Hindlimb muscle (tissue), 1 donor: ENCODE measurements at places on chromosomes 5 and 9. TPM values are rescaled to one million over a fixed set of nuclear protein-coding genes. Genes with fewer than 3 reads are reported as not detected.
A peak's percentile ranks its signal among the peaks of the same experiment; 100 is the strongest.

FAM221B gene
- 0.35 TPM for polyA plus RNA-seq

MAMDC2 gene
- polyA plus RNA-seq, result 5.4 TPM

CATSPER3 gene
- polyA plus RNA-seq, result 0.93 TPM

PHF24 gene
- polyA plus RNA-seq, result 0.23 TPM

FBXL7 gene
- 23.7 TPM for polyA plus RNA-seq

SLC36A3 gene
- not detected for polyA plus RNA-seq

IFNK gene
- polyA plus RNA-seq, result not detected

SMIM27 gene
- polyA plus RNA-seq, result 10.7 TPM

PRELID1 gene
- polyA plus RNA-seq, result 79.7 TPM

CLIC3 gene
- 0.54 TPM for polyA plus RNA-seq

LCN2 gene
- polyA plus RNA-seq, result 1.1 TPM

EXD3 gene
- 16.6 TPM for polyA plus RNA-seq

PCDHGA2 gene
- 2.1 TPM for polyA plus RNA-seq

ADAMTSL2 gene
- polyA plus RNA-seq, result 4.0 TPM

PIK3R1 gene
- 60.0 TPM for polyA plus RNA-seq

PRRX2 gene
- 2.9 TPM for polyA plus RNA-seq

SLC45A2 gene
- polyA plus RNA-seq, result 0.65 TPM

CCDC192 gene
- polyA plus RNA-seq, result 0.88 TPM

PCDHA4 gene
- polyA plus RNA-seq, result 0.12 TPM

DNA sequence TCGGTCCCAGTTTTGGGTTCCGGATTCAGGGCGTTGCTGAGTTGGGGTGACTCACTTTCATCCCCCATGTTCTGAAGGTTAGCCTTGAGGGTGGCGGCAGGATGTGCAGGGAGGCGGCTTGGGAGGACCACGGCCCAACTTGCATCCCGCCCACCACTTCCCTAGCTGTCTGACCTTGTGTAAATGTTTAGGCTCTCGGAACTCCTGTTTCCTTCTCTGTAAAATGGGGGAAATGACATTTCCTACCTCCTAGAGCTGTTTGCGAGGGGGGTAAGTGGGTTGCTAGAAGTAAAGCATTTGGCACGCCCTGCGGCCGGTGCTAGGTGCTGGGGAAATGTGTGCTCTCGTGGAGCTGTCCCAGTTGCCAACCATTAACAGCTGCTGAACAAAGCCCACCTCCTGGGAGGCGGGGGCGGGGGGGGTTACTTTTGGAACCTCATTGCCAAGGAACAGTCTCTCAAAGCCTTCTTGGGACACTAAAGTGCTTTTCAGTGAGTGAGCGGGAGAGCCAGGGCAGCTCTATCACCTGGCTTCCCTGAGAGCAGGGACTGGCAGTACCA, 27.5 kb downstream of the PTGES2 start:
- no peak for DNase-seq

- DNase-seq, result no peak
These were observed 58.7 kb downstream of the RXRA start for GRCh38 chr9:134384811-134385479.

GRCh38 chr9:129031514-129031913, 3.4 kb upstream of the SH3GLB2 start:
- DNase-seq, result no peak

- DNase-seq, result no peak
These were observed 108.9 kb downstream of the F2RL2 start for GRCh38 chr5:76514292-76514691.

GRCh38 chr9:16571127-16571802, 299.2 kb downstream of the BNC2 start:
- peak; percentile 26 for DNase-seq

DNA sequence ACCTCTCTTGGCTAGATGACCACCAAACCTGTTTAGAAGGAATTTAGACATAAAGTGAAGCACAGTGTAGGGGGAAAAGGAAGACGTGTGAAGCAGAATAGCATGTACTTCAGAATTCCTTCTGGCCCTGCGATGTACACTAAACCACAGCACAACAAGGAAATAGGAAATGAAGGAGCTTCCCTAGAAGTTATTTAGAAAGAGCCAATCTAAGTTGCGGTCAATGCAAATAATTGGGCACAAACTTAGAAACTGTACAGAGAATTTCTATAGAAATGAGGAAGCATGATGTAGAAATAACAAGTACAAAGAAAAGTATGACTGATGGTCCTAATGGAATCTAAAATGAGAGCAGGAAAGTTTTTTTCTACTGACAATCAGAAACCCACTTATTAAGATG, 41.5 kb downstream of the ANKRD55 start:
- DNase-seq, result no peak

GRCh38 chr5:126948453-126948852, 81.9 kb downstream of the MARCHF3 start:
- DNase-seq, result no peak

GRCh38 chr9:120464176-120464886, 115.6 kb downstream of the CDK5RAP2 start:
- DNase-seq, result no peak

- DNase-seq, result no peak
These were observed 5.1 kb upstream of the FBXO38 start for GRCh38 chr5:148378670-148379069.

GRCh38 chr5:39475881-39476842, 51.4 kb upstream of the DAB2 start:
- DNase-seq, result no peak

DNA sequence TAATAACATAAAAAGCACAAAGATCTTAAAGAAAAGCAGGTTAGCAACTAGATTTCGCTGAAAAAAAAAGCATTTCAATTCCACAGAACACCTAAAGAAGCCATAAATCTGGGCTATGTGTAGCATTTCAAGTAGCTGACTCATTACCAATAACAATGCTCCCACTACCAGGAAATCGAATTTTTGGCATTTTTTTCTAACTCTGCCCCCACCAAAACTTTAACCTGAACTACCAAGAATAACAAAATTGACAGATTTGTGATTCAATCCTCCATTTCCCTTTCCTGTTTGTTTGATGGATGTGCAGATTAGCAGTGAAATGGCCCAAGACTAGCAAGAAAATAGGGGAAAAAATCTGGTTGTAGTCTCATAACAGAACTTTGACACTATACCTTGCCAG, 180.2 kb downstream of the RASEF start:
- DNase-seq, result no peak

DNA sequence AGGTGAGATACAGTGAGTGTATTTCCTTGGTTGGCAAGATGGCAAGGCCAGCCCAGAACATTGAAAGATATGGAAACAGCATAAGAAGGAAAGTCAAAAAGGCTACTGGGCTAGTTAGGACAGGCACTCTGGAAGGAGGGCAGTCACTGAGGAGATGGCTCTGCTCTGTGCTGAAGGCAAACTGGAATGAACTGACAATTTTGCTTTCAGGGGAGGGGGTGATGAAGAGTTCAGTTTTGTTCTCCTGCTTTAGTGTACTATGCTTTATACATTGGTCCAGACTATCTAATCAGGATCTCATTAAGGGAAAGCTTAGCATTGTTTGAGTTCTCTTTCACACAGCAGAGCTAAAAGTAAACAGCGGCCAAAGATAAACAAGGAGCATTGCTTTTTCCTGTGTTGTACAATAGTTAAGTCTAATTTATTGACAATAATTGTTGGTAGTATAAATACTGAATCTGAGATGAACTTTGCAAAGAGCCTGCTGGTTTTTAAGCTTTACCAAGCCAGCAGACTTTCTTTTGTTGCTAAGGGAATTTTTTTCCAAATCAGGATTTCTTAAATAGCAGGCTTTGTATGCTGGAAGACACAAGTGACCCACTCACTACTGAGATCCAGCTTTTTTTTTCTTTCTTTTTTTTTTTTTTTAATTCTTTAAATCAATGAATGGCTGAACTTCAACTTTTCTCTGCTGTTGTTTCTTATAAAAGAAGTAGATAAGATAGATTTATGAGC, 355.5 kb downstream of the ARRDC3 start:
- no peak for DNase-seq

- no peak for DNase-seq
These were observed 569.5 kb upstream of the WWC1 start for GRCh38 chr5:167721926-167722440.

- DNase-seq, result no peak
These were observed 77.2 kb downstream of the ZNF608 start for GRCh38 chr5:124669300-124669648.

GRCh38 chr9:107178293-107178692, 104.8 kb upstream of the RAD23B start:
- DNase-seq, result no peak

- DNase-seq, result no peak
These were observed 7.4 kb downstream of the CDK9 start for GRCh38 chr9:127793093-127793708.

- no peak for DNase-seq
These were observed 436 bp upstream of the EMB start for GRCh38 chr5:50441493-50441955.

- no peak for DNase-seq
These were observed 19.3 kb upstream of the LTC4S start for GRCh38 chr5:179774442-179774841.

GRCh38 chr5:74357827-74358226, 282.7 kb downstream of the ENC1 start:
- DNase-seq, result no peak

GRCh38 chr5:14495301-14495700, 86.3 kb upstream of the OTULINL start:
- no peak for DNase-seq

DNA sequence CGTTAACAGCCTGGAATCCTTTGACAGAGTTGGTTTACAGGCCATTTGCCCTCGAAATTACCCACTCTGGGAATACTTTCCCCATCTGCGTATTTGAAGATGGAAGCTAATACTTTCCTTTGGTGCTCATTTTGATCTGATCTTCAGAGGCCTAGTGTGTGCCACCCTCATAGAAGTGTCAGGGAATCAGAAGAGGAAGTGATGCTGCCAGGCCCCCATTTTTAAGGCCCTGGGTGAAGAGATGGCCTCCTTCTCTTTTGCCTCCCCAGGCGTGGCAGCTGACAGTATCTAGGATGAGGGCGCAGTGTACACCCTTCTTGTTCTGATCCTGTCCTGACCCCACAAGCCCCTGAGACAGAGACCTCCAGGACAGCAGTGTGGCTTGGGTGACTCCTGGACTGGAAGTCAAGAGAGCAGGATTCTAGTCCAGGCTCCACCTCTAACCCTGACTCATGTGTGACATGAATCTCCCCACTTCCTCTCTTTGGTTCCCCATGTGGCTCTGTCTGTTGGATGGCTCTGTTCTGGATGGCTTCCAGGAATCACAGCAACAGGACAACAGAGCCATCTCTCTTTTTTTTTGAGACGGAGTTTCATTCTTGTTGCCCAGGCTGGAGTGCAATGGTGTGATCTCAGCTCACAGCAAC, 27.8 kb downstream of the CSF1R start:
- DNase-seq, result peak; percentile 54

GRCh38 chr9:22098643-22099332, 89.7 kb upstream of the CDKN2B start:
- no peak for DNase-seq

GRCh38 chr9:3648266-3648665, 122.5 kb upstream of the RFX3 start:
- no peak for DNase-seq

DNA sequence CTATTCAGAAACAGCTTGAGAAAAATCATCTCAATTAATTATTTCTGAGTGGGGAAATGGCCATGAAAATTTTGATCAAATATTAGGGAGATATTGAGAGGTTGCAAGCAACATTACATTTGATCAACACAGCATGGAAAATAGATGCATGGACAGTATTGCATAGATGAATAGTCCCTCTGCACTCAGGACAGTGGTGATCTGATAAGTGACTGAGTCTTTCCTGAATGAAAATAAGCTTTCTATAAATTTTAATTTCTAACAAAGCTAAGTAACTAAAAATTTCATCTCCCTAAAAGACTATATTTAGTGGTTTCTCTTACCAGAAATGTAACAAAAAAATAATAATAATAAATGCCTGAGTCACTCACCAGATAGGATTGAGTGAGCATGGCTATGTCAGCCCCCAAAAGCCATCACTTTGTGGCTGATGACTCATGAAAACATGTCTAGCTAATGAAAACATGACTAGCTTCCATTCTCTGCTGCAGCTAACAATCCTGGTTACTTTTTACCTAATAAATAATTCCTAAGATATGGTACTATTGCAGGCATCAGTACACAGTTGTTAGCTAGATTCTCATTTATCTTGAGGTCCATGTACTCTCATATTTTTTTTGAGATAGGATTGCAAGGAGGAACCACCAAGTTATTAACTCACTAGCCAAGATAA, 1294.8 kb upstream of the ACO1 start:
- DNase-seq, result no peak

DNA sequence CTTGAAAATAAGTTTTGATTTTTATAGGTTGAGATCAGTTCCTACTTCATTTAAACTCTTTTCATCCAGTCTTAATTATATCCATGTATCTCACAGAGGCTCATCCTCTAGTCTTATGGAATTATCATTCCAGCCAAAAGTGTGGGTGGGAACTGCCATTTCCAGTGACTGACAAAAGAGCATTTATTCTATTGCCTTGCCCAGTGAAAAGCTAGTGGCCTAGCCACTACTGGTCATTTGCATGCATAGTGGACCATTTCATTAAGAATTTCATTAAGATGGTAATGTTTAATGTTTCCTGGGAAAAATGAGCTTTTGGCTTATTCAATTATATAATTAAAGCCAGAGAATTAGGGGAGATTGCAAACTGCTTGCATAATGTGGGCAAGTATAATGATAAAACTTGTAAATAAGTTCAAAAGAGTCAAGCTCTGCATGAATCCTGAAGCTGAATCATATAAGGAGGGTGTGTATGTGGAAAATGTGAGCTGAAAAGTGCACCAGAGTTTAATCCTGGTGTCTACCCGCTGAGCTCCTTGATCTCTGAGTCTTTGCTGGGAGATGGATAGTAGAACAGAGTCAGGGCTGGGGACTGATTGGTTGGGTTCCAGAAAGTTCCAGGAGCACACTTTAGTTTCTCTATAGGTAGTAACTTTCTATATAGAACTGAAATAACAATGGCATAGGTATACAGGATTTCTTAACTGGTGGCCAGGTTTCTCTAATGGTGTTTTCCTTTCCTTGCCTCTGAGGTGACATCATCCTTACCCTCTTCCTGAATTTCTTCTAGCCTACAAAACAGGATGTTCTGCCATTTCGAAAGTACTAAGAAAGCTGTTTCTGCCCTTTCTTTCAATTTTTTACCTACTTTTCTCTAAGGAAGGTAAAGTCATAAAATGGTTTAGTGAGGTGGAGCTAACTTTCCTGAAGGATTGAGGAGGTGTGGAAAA, 78.5 kb downstream of the KIF4B start:
- no peak for DNase-seq

GRCh38 chr5:169670769-169671525, 33.9 kb downstream of the DOCK2 start:
- DNase-seq, result no peak

DNA sequence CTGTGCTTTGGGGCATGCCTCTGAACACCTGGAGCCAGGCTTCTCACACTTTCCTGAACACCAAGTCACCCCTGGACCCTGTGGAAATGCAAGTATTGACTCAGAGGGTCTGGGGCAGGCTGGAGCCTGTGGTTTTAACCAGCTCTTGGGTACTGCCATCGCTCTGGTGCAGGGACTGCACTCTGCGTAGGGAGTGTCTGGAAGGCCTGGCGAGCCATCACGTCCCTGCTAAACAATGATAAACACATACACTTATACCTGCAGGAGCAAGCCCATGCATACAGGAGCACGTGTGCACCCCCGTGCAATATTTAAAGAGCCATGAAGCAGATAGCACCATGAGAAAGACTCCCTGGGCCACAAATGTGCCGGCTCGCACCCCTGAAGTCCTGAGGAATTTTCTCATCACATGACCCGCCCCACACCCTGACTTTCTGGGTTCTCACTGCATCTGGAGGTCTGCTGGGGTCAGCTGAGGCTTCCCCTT, 267.7 kb downstream of the GADD45G start:
- DNase-seq, result no peak

GRCh38 chr5:175387144-175387543, 56.8 kb downstream of the DRD1 start:
- DNase-seq, result no peak
